ENCODE measurements at places on chromosomes 12 and 14.

DNA sequence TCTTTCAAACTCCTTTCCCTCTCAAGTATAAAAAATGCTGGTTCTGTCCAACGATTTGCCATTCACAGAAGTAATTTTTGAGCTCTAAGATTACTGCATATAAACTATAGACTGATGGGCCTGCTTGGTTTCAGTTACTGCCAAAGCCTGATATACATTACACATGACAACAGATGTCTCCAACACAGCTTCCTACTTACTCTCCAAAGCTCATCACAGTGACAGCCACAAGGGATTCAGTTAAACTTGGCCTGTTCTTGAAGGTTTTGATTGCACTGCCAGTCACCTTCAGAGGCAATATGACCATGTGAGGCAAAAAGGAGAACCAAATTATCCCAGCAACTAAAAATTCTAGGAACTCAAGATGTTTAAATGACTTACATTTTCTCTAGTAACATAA lies 30.1 kb downstream of the STXBP6 start:
- DNase-seq: no peak
- H3K4me3 ChIP-seq: no peak overlapping the region
- no peaks in the 10 kb centered on the region for H3K4me1 ChIP-seq

GRCh38 chr12:10033783-10034545 lies 3.5 kb downstream of the CLEC9A start:
- peak; percentile 42 for DNase-seq
- H3K36me3 ChIP-seq: no peaks in the 10 kb centered on the region
- no peak overlapping the region for H3K27ac ChIP-seq
- no peak overlapping the region for H3K4me3 ChIP-seq

DNA sequence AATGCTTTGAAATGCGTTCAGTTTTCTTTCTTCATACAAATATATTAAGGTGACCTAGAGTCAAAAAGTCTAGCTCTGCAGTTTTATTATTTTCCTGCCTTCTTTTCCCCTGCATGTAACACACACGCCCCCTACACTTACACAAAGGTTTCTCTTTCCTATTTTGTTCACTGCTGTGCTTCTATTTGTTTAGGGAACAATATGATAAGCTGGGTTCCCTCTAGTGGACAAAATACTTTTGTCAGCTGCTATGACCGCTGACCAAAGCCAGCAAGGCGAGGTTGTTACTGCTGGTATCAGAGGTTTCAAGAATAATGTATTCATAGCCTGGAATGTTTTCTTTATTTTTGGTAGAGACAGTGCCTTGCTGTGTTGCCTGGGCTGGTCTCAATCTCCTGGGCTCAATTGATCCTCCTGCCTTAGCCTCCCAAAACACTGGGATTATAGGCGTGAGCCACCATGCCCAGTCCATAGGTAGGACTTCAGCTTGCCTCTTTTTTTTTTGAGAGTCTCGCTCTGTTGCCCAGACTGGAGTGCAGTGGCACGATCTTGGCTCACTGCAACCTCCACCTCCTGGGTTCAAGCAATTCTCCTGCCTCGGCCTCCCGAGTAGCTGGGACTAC lies 33.4 kb downstream of the FNTB start:
- H3K27me3 ChIP-seq: no peaks in the 10 kb centered on the region
- peak; percentile 89 for DNase-seq
- H3K4me3 ChIP-seq: no peak overlapping the region
- no peak overlapping the region for H3K27ac ChIP-seq

GRCh38 chr14:35340616-35341453 lies 48.7 kb downstream of the PSMA6 start:
- no peaks in the 10 kb centered on the region for H3K36me3 ChIP-seq
- H3K27me3 ChIP-seq: no peaks in the 10 kb centered on the region
- no peak for DNase-seq
- peaks cover 25% of the 10 kb centered on the region for H3K4me1 ChIP-seq

- H3K36me3 ChIP-seq: no peaks in the 10 kb centered on the region
- H3K4me3 ChIP-seq: no peak overlapping the region
- no peaks in the 10 kb centered on the region for H3K4me1 ChIP-seq
- H3K27me3 ChIP-seq: peaks cover 81% of the 10 kb centered on the region
- H3K27ac ChIP-seq: no peak overlapping the region
These were observed 159.3 kb downstream of the DACT1 start for GRCh38 chr14:58797010-58797429.

GRCh38 chr12:85755760-85756159 lies 80.4 kb downstream of the RASSF9 start:
- H3K27me3 ChIP-seq: no peaks in the 10 kb centered on the region
- no peak overlapping the region for H3K4me3 ChIP-seq
- H3K36me3 ChIP-seq: no peaks in the 10 kb centered on the region
- DNase-seq: peak; percentile 16
- H3K27ac ChIP-seq: no peak overlapping the region

- peaks cover 57% of the 10 kb centered on the region for H3K4me1 ChIP-seq
- DNase-seq: peak; percentile 36
- H3K27me3 ChIP-seq: no peaks in the 10 kb centered on the region
- H3K4me3 ChIP-seq: no peak overlapping the region
- no peaks in the 10 kb centered on the region for H3K36me3 ChIP-seq
- H3K27ac ChIP-seq: no peak overlapping the region
These were observed 212.5 kb downstream of the CHST11 start for GRCh38 chr12:104669089-104669721.

- no peak overlapping the region for H3K27ac ChIP-seq
- no peaks in the 10 kb centered on the region for H3K36me3 ChIP-seq
- peaks cover 8% of the 10 kb centered on the region for H3K4me1 ChIP-seq
- H3K4me3 ChIP-seq: no peak overlapping the region
- peaks cover 92% of the 10 kb centered on the region for H3K27me3 ChIP-seq
These were observed 5.5 kb downstream of the LGR5 start for GRCh38 chr12:71445071-71445470.

DNA sequence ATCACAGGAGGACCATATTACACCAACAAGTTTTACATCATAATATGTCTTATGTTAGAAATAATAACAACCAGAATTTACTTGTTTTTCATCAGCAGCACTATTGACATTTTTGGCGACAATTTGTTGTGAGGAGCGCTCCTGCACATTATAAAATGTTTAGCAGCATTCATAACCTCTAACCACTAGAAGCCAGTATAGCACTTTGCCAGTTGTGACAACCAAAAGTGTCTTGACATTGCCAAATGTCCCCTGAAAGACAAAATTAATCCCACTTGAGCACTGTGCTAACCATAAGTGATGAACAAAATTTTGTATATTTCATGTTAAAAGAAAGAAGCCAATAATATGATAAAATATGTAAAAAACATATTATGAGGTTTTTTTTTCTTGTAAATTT lies 356.9 kb upstream of the LMO3 start:
- no peaks in the 10 kb centered on the region for H3K4me1 ChIP-seq
- no peaks in the 10 kb centered on the region for H3K36me3 ChIP-seq
- H3K4me3 ChIP-seq: no peak overlapping the region
- no peaks in the 10 kb centered on the region for H3K27me3 ChIP-seq
- no peak overlapping the region for H3K27ac ChIP-seq

- no peaks in the 10 kb centered on the region for H3K4me1 ChIP-seq
- no peak for DNase-seq
- H3K27me3 ChIP-seq: no peaks in the 10 kb centered on the region
- H3K36me3 ChIP-seq: no peaks in the 10 kb centered on the region
- no peak overlapping the region for H3K4me3 ChIP-seq
These were observed 2.2 kb downstream of the ENDOU start for GRCh38 chr12:47722941-47723631.

DNA sequence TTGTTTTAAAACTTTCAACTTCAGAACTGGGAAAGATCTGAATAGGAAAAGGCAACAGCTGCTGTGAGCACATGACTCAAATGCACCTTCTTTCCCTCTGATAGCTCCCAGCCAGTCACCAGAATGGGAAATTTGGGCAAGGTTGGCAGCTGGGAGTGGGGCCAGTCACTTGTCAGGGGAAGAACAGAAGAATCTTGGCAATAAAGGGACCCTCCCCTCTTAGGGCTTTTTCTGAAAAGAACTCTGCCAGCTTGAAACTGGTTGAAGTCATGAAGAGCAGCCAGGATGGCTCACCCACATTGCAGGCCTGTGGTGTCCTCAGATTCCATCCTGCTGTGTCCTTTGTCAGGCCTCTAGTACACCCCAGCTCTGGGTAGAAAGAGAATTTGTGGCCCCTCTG lies 10.3 kb upstream of the RIC8B start:
- peaks cover 33% of the 10 kb centered on the region for H3K27me3 ChIP-seq
- no peak for DNase-seq
- H3K4me3 ChIP-seq: no peak overlapping the region
- H3K4me1 ChIP-seq: no peaks in the 10 kb centered on the region
- no peaks in the 10 kb centered on the region for H3K36me3 ChIP-seq

DNA sequence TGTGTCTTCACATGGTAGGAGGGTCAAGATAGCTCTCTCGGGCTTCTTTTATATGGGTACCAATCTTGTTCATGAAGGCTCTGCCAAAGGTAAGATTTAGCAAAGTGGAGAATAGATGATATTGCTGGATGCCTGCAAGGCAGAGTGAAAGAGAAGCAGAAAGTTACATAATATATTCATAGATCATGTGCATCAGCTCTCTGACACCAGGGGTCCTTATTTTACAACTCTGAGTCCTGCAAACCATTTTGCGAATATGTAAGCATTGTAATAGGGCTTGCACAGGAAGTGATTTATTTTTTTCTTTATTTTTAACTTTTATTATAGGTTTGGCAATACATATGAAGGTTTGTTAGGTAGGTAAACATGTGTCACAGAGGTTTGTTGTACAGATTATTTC lies 31.8 kb downstream of the CRADD start:
- H3K4me3 ChIP-seq: no peak overlapping the region
- no peaks in the 10 kb centered on the region for H3K4me1 ChIP-seq
- DNase-seq: peak; percentile 15
- H3K27me3 ChIP-seq: no peaks in the 10 kb centered on the region
- H3K36me3 ChIP-seq: peaks cover 6% of the 10 kb centered on the region
- no peak overlapping the region for H3K27ac ChIP-seq

GRCh38 chr14:80152166-80152565 lies 59.1 kb downstream of the DIO2 start:
- DNase-seq: peak; percentile 67
- no peaks in the 10 kb centered on the region for H3K27me3 ChIP-seq
- no peaks in the 10 kb centered on the region for H3K36me3 ChIP-seq
- H3K4me3 ChIP-seq: no peak overlapping the region
- peak overlapping the region; percentile 5 for H3K27ac ChIP-seq
- peaks cover 24% of the 10 kb centered on the region for H3K4me1 ChIP-seq

DNA sequence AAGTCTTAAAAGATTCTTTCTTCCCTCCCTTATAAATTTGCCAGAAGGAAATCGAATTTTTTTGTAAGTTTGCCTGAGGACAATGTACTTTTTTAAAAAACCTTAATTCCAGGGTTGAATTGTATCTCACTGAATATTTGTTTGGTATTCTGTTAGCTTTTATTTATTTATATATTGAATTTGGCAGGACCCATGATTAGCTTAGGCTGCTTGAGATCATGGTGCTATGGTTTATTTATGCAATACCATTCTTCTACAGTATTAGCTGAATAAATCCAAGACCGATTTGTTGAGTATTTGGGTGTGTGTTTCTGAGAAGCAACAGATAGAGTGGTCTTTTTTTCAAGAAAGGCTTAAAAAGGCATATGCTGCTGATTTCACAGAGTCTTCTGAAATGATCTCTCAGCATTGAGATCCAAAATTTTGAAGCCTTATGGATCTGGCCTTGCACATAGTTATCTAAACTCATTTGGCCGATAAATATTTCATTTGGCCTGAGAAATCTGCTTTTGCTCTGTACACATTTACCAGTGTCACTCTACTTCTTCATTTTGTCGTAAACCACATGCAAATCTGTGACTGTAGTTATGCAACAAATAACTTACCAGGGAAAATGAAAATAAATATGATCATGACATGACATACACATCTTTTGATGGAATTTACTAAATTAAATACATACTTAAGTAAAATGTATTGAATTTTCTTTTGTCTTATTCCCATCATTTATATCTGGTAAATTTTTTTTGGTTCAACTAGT lies 265.8 kb upstream of the FLRT2 start:
- H3K36me3 ChIP-seq: no peaks in the 10 kb centered on the region
- H3K27ac ChIP-seq: no peak overlapping the region
- H3K27me3 ChIP-seq: no peaks in the 10 kb centered on the region
- DNase-seq: no peak
- H3K4me1 ChIP-seq: no peaks in the 10 kb centered on the region

DNA sequence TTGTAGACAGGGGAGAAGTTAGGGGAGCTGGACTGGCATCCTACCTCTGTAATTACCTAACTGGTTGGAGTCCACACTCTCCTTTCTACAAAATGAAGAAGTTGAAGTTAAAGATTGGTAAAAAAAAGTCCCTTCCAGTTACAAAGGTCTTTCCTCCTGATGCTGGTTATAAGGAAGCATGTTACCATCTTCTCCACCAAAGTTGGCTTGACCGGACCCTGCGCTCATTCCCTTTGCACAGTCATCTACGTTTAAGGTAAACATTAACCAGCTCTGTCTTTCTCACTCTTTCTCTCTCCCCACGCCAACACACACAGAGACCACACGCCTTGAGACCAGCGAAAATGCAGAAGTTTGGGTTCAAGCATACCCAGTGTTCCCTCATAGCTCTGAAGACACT lies 11.9 kb downstream of the FBLN5 start:
- H3K4me3 ChIP-seq: no peak overlapping the region
- H3K27ac ChIP-seq: no peak overlapping the region
- no peak for DNase-seq
- H3K36me3 ChIP-seq: no peaks in the 10 kb centered on the region

GRCh38 chr14:103840014-103840413 lies 7.4 kb downstream of the PPP1R13B start:
- no peak overlapping the region for H3K27ac ChIP-seq
- no peak overlapping the region for H3K4me3 ChIP-seq
- no peak for DNase-seq
- H3K27me3 ChIP-seq: no peaks in the 10 kb centered on the region

All from PC-3 (cell line).